ENCODE measurements at places on chromosomes 5 and 9. TPM values are rescaled to one million over a fixed set of nuclear protein-coding genes. Genes with fewer than 3 reads are reported as not detected.

FXN gene
- polyA plus RNA-seq: 45.0 TPM

CAMK4 gene
- 1.7 TPM for polyA plus RNA-seq

SLC6A19 gene
- 0.32 TPM for polyA plus RNA-seq

CTXN3 gene
- not detected for polyA plus RNA-seq

UBLCP1 gene
- 30.5 TPM for polyA plus RNA-seq
